ENCODE measurements at places on chromosomes 13 and 19.
A peak's percentile ranks its signal among the peaks of the same experiment; 100 is the strongest.

GRCh38 chr13:99481366-99481765 is 19.9 kb upstream of the TM9SF2 start:
- DNase-seq, result no peak
- no peaks in the 10 kb centered on the region for H3K4me1 ChIP-seq
- H3K27me3 ChIP-seq, result no peaks in the 10 kb centered on the region
- H3K4me3 ChIP-seq, result no peak overlapping the region

GRCh38 chr13:106685143-106685542 is 117.2 kb upstream of the ARGLU1 start:
- no peak overlapping the region for H3K4me3 ChIP-seq
- no peak for DNase-seq
- no peaks in the 10 kb centered on the region for H3K27me3 ChIP-seq
- H3K36me3 ChIP-seq, result no peaks in the 10 kb centered on the region
- no peak overlapping the region for H3K27ac ChIP-seq

DNA sequence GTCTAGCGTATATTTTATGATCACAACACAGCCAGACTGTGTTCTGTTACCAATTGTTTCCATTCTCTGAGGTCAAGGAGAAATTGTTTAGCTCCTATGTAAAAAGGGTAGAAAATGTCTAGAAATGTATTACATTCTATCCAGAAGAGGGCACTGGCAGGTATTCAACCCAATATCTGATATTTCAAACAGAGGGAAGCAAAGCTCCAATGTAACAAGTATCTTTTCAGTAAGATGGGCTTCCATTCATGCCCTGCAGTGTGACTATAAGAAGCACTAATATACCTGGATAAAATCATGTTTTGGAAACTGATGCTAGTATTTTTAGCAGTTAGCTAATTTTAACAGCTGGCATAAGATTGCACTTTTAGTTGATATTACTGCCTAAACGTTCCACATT is 312.7 kb downstream of the FGF14 start:
- DNase-seq, result no peak
- H3K27me3 ChIP-seq, result no peaks in the 10 kb centered on the region
- H3K4me3 ChIP-seq, result no peak overlapping the region
- no peaks in the 10 kb centered on the region for H3K4me1 ChIP-seq
- no peaks in the 10 kb centered on the region for H3K36me3 ChIP-seq

DNA sequence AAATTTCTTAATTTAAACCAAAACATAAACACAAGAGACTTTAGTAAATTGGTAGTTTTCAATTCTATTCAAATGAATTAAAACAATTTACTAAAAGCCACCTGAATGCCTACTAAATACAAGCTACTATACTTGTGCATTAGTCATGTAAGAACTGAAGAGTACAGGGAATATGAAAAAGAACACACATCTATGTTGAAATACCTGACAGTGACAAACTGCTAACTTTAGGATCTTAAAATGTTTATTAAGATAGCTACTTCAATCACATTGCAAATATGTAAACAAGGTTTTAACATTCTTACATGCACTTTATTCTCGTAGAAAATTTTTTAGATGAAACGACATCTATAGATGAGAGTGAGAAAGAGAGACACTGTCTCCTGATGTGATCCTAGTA is 4.1 kb downstream of the SPRYD7 start:
- H3K4me1 ChIP-seq, result peaks cover 16% of the 10 kb centered on the region
- H3K36me3 ChIP-seq, result 0 out of 3 replicates have a peak, but pooled peaks cover 2% of the 10 kb centered on the region
- no peaks in the 10 kb centered on the region for H3K27me3 ChIP-seq
- no peak overlapping the region for H3K4me3 ChIP-seq
- H3K27ac ChIP-seq, result no peak overlapping the region

- no peak for DNase-seq
- no peaks in the 10 kb centered on the region for H3K27me3 ChIP-seq
- no peak overlapping the region for H3K27ac ChIP-seq
These were observed 171.5 kb upstream of the CSNK1A1L start for GRCh38 chr13:37277007-37277406.

DNA sequence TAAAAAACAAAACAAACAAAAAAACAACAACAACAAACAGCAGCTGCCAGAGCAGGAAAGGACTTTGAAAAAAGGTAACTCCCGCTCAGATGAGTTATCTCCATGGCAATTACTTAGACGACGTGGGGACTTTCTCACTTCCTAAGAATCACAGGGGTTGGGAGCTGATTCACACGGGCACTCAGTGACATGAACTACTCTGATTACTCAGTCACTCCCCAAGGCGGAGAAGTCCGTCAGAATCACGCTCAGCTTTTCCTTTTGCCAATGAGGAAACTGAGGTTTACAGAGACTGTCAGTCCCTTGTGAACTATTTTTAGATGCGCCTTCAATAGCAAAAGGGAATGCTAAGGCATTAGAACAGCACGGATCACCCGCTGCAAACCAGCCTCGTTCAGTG is 32.3 kb upstream of the MATK start:
- no peak overlapping the region for H3K4me3 ChIP-seq
- H3K36me3 ChIP-seq, result no peaks in the 10 kb centered on the region
- no peaks in the 10 kb centered on the region for H3K4me1 ChIP-seq
- H3K27ac ChIP-seq, result no peak overlapping the region

GRCh38 chr13:46822551-46822950 is 25.6 kb upstream of the ESD start:
- no peak overlapping the region for H3K4me3 ChIP-seq
- no peak overlapping the region for H3K27ac ChIP-seq
- no peaks in the 10 kb centered on the region for H3K36me3 ChIP-seq
- peaks cover 2% of the 10 kb centered on the region for H3K27me3 ChIP-seq
- no peak for DNase-seq
- no peaks in the 10 kb centered on the region for H3K4me1 ChIP-seq

DNA sequence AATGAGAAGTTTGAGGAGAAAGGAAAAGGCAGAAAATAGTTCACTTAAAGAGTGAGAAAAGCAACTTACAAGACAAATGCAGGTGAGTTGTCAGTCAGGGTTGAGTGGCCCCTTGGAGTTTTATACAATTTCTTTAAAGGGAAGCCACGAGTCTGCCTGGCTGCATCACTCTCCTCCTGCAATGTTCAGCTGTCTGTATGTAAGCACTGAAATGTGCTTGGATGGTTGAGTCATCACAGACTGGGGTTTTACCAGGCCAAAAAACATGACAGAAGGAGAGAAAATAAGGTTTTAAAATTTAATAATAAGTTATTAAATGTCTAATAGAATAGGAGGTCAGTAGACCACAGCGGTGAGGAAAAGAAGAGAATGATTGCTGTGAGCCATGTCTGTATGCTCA is 51.0 kb upstream of the FGF14 start:
- no peak for DNase-seq
- 0 out of 2 replicates have a peak, but pooled peaks cover 6% of the 10 kb centered on the region for H3K4me1 ChIP-seq
- H3K27ac ChIP-seq, result no peak overlapping the region
- no peaks in the 10 kb centered on the region for H3K27me3 ChIP-seq
- H3K4me3 ChIP-seq, result no peak overlapping the region
- no peaks in the 10 kb centered on the region for H3K36me3 ChIP-seq

GRCh38 chr19:4345342-4346019 is 2.1 kb downstream of the MPND start:
- DNase-seq, result no peak
- no peak overlapping the region for H3K27ac ChIP-seq
- 0 out of 3 replicates have a peak, but pooled peaks cover 1% of the 10 kb centered on the region for H3K36me3 ChIP-seq
- no peaks in the 10 kb centered on the region for H3K27me3 ChIP-seq
- no peak overlapping the region for H3K4me3 ChIP-seq

DNA sequence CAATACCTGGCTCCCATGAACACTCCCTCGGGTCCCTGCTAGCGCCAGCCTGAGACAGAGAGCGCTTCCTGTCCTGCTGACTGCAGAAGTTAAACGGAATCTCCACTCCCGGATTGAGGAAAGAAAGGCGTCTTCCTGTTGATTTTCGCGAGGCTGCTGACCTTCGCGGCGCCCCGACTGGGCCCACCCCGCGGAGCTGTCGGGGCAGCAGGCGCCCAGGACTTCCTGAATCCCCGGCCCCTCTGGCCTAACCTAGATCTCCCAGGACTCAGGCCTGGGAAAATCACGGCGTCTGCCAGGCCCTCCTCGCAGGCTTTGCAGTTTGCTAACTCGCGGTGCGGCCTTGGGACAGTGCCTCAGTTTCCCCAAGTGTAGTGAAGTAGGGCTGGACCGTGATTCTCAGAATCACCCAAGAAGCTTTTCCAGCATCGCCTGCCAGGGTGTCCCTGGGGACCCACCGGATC is 108.8 kb downstream of the KCTD15 start:
- no peaks in the 10 kb centered on the region for H3K36me3 ChIP-seq
- DNase-seq, result no peak
- peaks cover 8% of the 10 kb centered on the region for H3K4me1 ChIP-seq
- no peak overlapping the region for H3K27ac ChIP-seq
- peak overlapping the region; percentile 55 for H3K4me3 ChIP-seq

GRCh38 chr19:28843761-28844492 is 369.0 kb downstream of the UQCRFS1 start:
- no peaks in the 10 kb centered on the region for H3K27me3 ChIP-seq
- H3K4me1 ChIP-seq, result no peaks in the 10 kb centered on the region
- no peak overlapping the region for H3K27ac ChIP-seq
- H3K36me3 ChIP-seq, result no peaks in the 10 kb centered on the region
- DNase-seq, result no peak

GRCh38 chr13:39602614-39603366 is at the start of gene LHFPL6:
Gene LHFPL6 (minus strand): TSS chr13:39603193.
- H3K4me3 ChIP-seq, result peak within 1 kb of the TSS; percentile 52
- H3K27me3 ChIP-seq, result peaks cover 43% of the 10 kb centered on the region
- no peaks in the 10 kb centered on the region for H3K36me3 ChIP-seq
- H3K4me1 ChIP-seq, result peaks cover 6% of the 10 kb centered on the region

GRCh38 chr13:44318161-44318560 is 55.5 kb upstream of the SERP2 start:
- DNase-seq, result no peak
- no peaks in the 10 kb centered on the region for H3K36me3 ChIP-seq
- H3K4me1 ChIP-seq, result no peaks in the 10 kb centered on the region
- H3K27me3 ChIP-seq, result no peaks in the 10 kb centered on the region

DNA sequence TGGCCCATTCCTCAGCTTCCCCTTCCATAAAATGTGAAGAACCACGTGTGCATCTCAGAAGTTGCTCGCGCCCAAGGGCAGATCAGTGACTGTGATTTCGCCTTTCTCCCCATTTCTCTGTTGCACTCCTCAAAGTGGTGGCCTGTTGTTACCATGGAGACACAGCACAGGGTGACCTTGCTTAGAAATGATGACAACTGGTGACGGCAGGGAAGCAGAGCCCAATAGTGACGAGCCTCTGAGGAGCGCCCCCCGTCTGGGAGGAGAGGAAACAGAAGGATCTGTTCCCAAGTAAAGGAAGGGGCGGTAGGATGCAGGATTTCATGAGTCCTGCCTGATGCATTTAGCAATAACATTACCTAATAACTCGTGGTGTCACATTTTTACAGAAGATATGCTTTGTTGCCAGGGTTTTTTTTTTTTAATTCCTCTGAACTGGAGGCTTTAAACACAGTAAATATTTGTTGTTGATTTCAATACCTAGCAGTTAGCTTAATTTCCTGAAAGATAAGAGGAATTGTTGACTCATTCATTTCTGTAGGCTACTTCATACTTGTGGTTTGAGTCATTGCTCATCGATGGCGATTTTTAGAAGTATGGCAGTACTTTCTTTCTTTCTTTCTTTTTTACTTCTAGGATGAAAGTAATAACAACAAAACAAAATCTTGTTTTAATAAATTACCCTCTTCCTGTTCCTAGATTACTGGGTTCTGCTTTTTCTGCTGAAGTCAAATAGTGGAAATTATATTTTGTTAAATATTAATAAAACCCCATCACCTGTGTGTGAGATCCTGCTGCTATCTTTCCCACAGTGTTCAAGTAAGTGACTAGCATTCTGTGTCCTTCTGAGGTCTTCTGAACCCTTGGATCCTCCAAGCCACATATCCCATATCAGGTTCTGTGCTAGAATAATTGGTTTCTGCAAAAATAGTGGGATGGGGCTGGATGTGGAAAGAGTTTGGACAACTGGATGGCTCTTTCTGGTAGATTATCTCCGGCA is 36.0 kb downstream of the MBNL2 start:
- H3K4me1 ChIP-seq, result peaks cover 86% of the 10 kb centered on the region
- H3K36me3 ChIP-seq, result peaks cover 18% of the 10 kb centered on the region
- peak overlapping the region; percentile 92 for H3K27ac ChIP-seq
- DNase-seq, result peak; percentile 87

DNA sequence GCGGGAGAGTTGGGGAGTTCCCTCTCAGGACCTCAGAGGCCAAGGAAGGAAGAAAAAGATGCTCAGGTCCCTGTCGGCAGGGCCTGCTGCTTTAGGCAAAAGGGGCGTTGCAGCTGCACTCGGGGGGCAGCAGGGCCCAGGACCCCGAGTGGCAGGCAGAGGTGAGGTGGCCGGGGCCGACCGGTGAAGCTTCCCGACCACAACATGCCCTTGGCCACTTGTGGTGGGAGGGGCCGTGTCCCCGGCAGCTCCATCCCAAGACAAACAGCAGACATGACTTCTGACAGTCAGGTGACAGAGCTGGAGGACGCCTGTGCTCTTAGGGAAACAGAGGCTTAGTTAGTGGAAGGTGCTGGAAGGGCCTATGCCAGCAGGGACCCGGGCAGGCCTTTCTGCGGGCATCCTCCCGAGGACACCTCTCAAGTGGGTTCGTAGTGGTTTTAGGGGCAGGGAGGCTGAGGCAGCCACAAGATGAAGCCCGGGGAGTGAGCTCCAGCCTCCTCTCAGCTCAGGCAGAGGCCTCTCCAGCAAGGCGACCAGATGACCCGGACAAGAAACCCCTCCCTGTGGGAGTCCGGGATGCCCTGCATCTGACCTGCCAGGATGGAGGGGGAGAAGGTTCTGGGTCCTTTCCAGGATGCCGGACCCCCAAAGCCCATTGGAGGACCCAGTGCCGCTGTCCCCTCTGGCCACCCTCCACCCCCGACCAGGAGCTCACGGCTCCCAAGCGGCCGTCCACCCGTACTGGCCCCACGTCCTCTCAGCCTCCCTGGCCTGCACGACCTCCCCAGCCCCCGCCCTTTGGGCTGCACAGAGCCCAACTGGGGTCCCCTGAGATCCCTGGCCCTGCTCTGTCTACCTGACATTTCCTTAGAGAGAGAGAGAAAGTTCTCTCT is 24.2 kb downstream of the BTBD2 start:
- no peak for DNase-seq
- no peaks in the 10 kb centered on the region for H3K4me1 ChIP-seq
- no peak overlapping the region for H3K27ac ChIP-seq
- H3K27me3 ChIP-seq, result no peaks in the 10 kb centered on the region
- no peak overlapping the region for H3K4me3 ChIP-seq
- H3K36me3 ChIP-seq, result peaks cover 16% of the 10 kb centered on the region

GRCh38 chr19:7251494-7251893 is 42.7 kb downstream of the INSR start:
- H3K36me3 ChIP-seq, result 0 out of 2 replicates have a peak, but pooled peaks cover 1% of the 10 kb centered on the region
- DNase-seq, result no peak

- no peak overlapping the region for H3K27ac ChIP-seq
- DNase-seq, result no peak
- 0 out of 2 replicates have a peak, but pooled peaks cover 7% of the 10 kb centered on the region for H3K4me1 ChIP-seq
- peaks cover 5% of the 10 kb centered on the region for H3K27me3 ChIP-seq
- H3K36me3 ChIP-seq, result no peaks in the 10 kb centered on the region
These were observed 97.1 kb upstream of the SPATA13 start for GRCh38 chr13:24063281-24063877.

DNA sequence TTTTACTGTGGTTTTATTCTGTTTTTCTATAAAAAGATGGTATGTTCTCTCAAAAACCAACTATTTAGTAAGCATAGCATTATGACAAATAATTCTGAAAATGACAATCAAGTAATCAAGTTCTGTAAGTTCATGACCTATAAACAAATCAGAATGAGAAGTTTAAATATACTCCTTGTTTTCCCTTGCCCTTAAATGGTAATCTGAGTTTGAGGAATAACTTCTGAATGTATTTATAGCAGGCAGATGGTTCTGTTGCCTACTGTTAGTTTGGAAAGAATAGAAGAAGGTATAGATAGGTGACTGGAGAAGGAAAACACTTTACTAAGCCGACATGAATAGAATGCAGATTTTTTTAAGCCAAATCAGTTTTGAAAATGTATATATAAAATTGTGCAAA is 63.9 kb downstream of the POSTN start:
- no peaks in the 10 kb centered on the region for H3K36me3 ChIP-seq
- H3K4me3 ChIP-seq, result no peak overlapping the region
